Fibroblast of villous mesenchyme (primary cell): ENCODE measurements at places on chromosomes 11 and 22. TPM values are rescaled to one million over a fixed set of nuclear protein-coding genes. Genes with fewer than 3 reads are reported as not detected.

YPEL4 gene
- total RNA-seq = 0.43 and 0.64 TPM in 2 replicates

MUC2 gene
- not detected in 2 replicates for total RNA-seq

CHRNA10 gene
- 0.86 and 0.97 TPM in 2 replicates for total RNA-seq

KCNJ5 gene
- under 0.01 TPM in 1 of 2 replicates, not detected in the other for total RNA-seq

THAP7 gene
- total RNA-seq = 21.6 and 22.9 TPM in 2 replicates

FIBIN gene
- 25.9 and 26.4 TPM in 2 replicates for total RNA-seq

GRCh38 chr11:12108875-12109453, 1.4 kb upstream of the MICAL2 start:
- DNase-seq = no peak

- DNase-seq = no peak
These were observed 534.8 kb downstream of the BRD1 start for GRCh38 chr22:49292909-49293308.

- DNase-seq = peak; percentile 49
These were observed 19.6 kb downstream of the KCTD21 start for GRCh38 chr11:78168539-78169477.

DNA sequence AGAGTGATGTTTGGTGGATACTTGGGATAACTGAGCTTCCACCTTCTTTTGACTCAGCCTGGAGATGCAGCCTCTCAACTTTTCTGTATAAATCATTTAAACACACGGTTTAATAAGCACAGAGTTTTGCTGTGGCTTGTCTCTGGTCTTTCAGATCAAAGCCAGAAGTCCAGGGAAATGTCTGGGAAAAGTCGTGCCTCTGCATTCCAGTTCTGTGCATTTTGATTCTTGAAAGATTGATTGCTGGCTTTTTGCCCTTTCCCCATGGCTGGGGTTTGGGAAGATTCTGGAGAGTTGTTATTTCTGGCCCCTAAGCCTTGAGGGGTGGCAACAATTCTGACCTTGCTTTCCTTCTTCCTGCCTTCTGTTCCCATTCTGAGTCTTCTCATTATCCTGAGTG, 154.1 kb downstream of the COMMD9 start:
- no peak for DNase-seq

GRCh38 chr11:78425399-78426070, 7.9 kb upstream of the GAB2 start:
- DNase-seq = peak; percentile 37

GRCh38 chr22:24442352-24442744, 14.9 kb downstream of the ADORA2A start:
- no peak for DNase-seq

GRCh38 chr11:68014157-68014946, 4.2 kb downstream of the ALDH3B1 start:
- DNase-seq = peak; percentile 92

DNA sequence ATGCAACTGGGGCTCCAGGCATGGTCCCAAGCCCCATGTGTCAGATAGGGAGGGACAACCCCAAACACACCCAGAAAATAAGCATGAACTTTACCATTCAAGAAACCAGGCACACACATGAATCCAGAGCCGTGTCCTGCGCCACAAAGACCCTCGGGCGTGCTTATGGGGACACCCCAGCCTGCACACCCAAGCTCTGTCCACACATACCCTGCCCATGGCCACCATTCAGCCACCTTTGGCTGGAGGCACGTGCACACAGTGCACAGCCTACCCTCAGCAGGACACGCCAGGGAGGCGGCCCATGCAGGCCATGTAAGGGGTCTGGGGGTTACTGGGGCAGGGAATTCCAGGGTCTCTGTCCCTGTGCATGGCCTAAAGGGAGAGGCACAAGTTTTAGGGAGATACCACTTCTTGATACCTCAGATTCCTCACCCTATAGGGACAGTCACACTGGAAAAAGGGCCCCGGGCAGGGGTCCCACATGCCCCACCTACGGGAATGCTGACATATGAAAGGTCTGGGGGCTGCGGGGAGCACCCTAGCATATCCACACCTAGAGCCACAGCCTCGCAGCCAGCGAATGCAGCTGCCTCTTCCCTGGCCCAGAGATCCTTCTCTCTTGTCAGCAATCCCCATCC, 20.6 kb downstream of the PACSIN2 start:
- DNase-seq = no peak

DNA sequence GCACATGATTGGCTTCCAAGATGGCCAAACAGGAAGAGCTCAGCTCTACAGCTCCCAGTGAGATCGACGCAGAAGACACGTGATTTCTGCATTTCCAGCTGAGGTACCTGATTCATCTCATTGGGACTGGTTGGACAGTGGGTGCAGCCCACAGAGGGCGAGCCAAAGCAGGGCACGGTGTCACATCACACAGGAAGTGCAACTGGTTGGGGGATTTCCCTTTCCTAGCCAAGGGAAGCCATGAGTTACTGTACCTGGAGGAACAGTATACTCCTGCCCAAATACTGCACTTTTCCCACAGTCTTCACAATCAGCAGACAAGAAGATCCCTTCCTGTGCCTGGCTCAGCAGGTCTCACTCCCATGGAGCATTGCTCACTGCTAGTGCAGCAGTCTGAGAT, 131.2 kb downstream of the DLG2 start:
- no peak for DNase-seq

DNA sequence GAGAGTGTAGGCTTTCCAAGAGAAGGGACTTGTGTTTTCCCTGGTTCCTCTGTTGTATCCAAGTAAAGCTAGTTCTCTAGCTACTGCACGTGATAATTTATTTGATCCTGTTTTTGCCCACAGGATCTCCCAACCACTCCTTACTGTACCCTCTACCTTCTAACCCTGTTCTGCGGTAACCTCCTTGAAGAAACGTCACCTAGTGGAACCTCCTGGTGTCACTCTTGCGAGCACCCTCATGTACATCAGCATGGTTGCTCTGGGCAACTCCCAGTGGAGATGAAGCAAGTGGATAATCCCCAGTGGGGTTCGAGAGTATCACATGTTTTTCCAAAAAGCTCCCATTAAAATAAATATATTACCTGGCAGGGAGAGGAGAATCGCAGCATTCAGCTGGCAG, 108.9 kb upstream of the CLMP start:
- no peak for DNase-seq

- DNase-seq = peak; percentile 74
These were observed 19.3 kb upstream of the MRGPRX2 start for GRCh38 chr11:19079643-19080440.

DNA sequence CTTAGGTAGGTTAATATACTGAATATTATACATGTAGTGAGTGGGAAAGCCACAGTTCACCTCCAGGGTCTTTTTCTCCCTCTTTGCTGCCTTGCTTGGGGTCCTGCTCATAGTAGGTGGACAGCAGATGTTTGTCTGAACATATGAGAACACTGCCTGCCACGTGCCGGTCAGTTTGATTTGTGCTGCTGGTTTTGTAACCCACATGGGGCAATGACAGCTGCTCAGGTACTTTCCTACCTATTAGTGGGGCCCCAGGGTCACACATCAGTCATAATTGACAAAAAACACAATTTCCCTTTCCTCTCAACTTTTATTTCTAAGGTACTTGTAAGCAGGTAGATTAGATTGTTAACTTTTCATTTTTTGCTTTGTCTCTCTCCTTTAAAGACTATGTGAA, 43.8 kb downstream of the BMAL1 start:
- DNase-seq = no peak

- DNase-seq = no peak
These were observed 12.6 kb upstream of the UCP2 start for GRCh38 chr11:73995247-73995646.

- DNase-seq = no peak
These were observed 135.0 kb downstream of the CRYBB2 start for GRCh38 chr22:25354456-25354855.

- peak; percentile 31 for DNase-seq
These were observed 20.2 kb downstream of the C22orf31 start for GRCh38 chr22:29041408-29041807.

DNA sequence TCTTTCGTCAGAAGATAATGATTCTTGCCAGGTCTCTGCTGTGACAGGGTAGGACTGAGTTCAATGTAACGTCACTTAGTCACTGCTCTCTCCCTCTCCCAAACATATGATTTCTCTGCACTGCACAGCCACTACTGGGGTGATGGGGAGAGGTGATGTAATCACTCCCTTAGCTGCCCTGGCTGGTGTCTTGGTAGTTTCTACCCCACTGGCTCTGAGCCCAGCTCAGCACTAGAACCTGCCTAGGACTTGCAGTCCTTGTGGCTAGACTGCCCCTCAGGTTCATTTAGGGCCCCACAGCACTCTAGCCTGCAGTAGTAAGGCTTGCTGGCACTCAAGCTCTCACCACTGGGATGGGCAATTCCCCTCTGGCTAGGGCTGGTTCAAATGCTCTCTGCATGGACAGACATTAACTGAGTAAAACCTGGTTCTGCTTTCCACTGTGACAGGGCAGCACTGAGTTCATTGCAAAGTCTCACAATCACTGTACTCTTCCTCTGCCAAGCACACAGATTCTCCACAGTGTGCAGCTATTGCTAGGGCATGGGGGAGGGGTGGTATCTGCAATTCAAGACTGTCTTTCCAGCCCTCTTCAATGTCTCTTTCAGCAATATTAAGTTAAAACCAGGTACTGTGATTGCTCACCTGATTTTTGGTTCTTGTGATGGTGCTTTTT, 571.4 kb upstream of the FAT3 start:
- no peak for DNase-seq

DNA sequence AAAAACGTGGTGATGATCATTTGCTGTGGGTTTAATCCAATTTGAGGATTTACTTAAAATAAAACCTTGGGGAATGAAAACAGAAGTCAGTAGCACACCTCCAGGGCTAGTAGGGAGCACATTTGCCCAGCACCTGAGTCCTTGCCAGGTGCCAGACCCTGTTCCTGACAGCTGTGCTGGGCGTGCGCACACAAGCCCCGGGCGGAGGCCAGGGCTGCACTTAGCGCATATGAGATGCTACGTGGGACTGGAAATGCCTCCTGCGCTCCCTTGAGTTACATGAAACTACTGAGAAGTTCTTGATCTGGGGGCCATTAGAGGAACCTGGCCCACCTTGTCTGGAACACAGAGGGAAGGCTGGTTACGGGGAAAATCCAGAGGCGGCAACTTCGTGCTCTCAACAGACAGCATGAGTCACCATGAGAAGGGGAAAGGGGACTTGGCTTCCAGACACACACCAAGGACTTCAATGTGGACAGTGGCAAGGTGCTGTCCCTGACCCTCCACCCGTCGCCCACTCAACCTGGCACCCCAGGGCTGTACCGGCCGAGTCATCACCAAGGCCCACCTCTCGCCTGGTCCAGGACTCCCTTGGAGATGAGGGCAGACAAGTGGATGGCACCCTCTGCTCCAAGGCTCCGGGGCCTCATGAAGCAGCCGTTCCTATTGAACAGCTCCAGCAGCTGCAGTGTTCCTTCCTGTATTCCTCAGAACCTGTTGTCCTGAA, 1468.6 kb downstream of the BRD1 start:
- DNase-seq = no peak

DNA sequence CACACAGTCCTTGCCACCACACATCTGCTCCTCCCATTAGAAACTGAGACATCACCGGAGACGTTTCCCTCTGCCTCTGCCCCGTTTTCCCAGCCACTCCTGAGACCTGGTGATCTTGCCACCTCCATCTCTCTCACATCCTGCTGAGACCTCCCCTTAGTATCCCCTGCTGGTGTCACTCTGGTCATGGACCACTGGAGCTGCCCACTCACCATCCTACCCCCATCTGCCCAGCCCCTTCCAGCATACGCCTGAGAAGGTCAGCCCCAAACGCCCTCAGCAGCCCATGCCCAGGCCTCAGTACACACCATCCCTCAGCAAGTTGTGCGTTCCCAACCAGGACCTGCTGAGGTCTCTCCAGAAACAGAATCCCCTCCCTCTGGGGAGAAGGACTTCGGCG, 64.3 kb downstream of the SHANK2 start:
- DNase-seq = no peak

DNA sequence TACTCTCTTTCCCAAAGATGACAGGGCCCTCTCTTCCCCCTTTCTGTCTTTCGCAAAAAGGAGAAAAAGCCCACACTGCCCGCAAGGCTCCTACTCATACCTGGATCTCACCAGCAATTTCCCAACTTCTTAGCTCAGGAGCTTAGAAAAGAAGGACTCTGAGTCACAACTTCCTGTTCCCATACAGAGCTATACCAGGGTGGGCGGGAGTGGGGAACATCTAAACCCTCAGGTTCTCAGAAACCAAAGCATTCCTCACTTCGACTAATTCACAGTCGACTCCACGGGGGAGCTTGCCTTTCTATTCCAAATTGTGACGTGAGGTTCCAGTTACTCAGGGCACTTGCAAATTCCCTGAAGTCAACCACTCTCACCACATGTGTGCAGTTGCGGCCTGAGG, 61.9 kb downstream of the MTNR1B start:
- peak; percentile 27 for DNase-seq
